ENCODE measurements at places on chromosomes 6 and 20.

GRCh38 chr6:125054331-125054730, 92.1 kb downstream of the RNF217 start:
- no peak for DNase-seq

- DNase-seq = no peak
Observed at GRCh38 chr6:136208783-136209182, 41.3 kb downstream of the MTFR2 start.

GRCh38 chr20:46062151-46062550, 27.6 kb downstream of the NCOA5 start:
- DNase-seq = no peak

DNA sequence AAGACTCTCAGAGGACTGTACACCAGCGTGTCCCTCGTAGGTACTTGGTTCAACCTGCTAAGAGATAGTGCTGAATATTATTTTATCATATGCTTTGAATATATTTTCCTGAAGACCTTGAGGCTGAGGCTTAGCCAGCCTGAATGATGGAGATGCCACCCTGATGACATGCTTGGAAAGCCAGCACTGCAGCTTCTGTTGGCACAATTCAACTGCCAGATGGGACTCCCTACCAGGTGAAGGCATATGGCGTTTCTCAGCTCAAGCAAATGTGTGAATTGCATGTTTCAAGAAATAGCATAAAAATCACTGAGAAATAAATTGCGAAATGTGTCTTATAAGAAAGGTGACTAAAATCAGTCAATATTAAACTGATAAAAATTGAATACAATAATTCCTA, 228.1 kb upstream of the CST7 start:
- peak; percentile 95 for DNase-seq
